ENCODE measurements at places on chromosomes 5 and 9.

- DNase-seq: peak; percentile 29
Observed at GRCh38 chr5:20113031-20113715, 125.2 kb upstream of the CDH18 start.

- no peak for DNase-seq
Observed at GRCh38 chr9:9921805-9922204, 691.0 kb downstream of the PTPRD start.

DNA sequence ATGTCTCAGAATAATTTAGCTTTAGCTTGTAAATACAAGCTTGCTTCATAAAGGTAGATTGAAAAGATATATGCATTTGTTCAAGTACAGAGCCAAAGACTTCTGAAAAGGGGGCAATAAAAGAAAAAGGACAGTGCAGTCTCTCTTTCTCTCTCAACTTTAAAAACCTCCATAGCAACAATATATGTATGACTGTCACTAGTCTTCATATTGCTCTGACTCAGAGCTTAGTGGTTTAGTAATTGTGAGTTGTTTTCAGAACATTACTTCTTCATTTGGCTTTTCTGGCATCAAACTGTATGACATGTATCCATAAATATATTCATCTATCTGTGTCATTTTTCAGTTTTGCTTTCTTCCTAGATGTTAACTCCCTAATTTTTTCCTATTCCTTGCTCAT, 194.6 kb upstream of the KIF2A start:
- DNase-seq: no peak

- DNase-seq: no peak
Observed at GRCh38 chr9:100377015-100377414, 24.3 kb upstream of the TEX10 start.

DNA sequence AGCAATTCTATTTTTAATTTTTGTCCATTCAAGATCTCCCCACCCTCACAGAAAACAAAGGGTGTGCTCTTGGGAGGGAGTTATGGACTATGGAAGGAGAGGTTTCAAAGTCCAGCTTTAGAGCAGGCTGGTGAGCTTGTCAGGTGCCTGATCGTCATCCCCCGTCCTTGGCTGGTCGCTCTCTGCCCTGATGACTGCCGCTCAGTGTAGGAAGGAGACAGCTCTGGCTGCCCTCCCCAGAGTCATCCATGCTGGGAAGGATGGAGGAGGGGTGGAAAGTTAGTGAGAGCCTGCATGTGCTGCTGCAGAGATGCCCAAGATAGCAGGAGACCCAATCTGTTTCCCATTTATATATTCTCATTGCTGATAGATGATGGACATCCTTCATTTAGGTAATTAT, 96.6 kb downstream of the NLN start:
- DNase-seq: no peak

- DNase-seq: no peak
Observed at GRCh38 chr9:129231022-129231739, 53.1 kb upstream of the IER5L start.

DNA sequence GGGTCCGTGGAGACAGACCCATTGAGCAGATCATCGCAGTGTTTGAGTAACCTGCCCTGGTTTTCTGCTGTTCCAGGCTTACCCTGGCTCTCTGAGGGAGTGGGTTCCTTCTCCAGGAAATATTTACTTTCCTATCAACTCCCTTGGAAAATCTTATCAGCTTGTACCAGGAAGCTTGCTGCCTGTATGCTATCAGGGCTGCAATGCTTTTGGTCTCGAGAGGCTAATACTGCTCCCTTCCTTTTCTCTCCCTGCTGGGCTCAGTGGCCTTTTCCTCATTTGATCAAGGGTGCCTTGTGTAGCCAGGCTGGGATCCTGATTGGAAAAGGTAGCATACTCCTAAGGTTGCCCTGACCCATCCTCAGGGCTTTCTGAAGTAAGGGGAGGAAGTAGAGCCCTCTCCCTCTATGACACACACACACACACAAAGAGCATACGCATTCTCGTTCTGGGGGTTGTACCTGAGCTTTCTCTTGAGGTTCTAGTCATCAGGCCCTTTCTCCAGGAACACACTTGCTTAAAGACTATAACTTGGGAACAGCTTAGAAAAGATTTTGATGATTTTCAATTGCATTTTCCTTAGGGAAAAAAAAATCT, 41.6 kb downstream of the CYSTM1 start:
- no peak for DNase-seq

DNA sequence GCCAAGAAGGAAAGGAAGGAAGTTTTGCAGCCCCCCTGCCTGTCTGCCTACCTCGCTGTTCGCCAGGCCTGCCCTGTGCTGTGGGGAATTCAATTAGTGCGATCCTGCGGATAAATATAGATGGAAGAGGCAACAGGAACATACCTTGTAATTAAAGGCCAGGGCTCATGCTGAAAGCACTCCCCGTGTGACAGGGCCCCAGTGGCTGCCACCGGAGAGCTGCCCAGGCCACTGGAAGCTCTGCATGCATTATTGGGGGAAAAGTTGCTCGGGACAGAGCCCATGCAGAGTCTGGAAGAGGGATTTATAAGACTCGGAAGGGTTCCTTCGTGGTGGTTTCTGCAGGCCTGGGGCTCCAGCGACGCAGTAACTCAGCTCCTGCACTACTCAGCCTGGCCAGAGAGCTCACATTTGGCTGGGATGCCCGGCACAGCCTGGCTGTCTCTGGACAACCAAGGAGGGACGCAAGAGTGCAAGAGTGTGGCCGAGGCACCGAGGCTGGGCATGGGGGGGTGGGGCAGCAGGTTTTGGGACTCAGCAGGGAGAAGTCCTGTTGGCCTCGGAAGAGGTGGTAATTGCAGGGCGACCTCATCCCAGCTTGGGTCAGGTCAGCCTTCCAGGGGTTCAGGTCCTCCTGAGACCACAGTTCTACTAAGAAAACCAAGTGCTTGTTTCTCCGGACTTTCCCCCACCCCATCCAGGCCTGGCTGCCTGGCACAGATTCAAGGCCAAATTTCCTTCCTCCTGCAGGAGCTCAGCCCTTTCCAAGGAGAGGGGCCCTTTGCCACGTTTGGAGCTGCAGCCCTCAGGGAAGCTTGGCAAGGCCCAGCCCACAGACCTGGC, 68.1 kb upstream of the GGTA1 start:
- DNase-seq: no peak

- no peak for DNase-seq
Observed at GRCh38 chr5:96726802-96727201, 64.6 kb downstream of the CAST start.

- no peak for DNase-seq
Observed at GRCh38 chr5:79284846-79285245, 48.9 kb downstream of the JMY start.

DNA sequence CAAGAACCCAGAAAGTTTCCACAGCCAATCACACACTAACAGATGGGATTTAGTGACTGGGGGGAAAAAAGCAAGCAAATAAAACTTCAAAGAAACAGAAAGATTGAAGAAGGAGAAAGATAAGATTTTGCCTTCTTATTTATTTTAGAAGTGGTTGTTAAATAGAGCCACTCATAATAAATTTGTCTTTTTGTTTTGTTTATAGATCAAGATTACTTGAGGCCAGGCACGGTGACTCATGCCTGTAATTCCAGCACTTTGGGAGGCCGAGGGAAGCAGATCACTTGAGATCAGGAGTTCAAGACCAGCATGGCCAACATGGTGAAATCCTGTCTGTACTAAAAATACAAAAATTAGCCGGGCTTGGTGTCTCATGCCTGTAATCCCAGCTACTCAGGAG, 94.9 kb upstream of the RANBP3L start:
- DNase-seq: no peak

DNA sequence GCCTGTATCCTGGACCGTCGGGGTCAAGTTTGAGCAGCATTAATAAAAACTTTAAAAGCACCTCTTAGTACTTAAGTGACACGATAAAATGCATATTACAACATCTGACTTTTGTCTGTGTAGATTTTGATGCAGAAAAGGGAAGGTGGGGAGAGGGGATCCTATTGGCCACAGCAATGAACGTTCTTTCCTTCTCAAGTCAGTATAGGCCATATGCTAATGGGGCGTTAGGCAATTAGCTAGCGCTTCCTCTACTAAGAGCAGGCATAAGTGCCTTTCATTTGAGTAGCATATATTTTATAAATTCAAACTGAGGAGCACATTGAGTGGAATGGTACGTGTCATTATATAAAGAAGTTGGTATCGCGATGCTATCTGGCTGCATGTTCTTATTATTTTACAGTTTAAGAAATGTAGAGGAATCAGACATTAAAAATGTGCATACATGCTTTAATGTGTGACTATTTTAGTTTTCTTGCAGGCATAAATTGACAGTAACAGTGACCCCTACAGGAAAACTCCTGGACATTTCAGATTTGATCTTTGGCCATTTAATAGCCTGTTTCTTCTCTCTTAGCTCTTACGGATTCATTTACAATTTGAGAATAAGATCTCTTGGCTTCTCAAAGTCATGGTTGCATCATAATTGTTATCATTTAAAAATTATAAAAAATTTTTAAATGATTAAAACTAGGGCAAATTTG, 1.1 kb upstream of the GNA14 start:
- DNase-seq: no peak

DNA sequence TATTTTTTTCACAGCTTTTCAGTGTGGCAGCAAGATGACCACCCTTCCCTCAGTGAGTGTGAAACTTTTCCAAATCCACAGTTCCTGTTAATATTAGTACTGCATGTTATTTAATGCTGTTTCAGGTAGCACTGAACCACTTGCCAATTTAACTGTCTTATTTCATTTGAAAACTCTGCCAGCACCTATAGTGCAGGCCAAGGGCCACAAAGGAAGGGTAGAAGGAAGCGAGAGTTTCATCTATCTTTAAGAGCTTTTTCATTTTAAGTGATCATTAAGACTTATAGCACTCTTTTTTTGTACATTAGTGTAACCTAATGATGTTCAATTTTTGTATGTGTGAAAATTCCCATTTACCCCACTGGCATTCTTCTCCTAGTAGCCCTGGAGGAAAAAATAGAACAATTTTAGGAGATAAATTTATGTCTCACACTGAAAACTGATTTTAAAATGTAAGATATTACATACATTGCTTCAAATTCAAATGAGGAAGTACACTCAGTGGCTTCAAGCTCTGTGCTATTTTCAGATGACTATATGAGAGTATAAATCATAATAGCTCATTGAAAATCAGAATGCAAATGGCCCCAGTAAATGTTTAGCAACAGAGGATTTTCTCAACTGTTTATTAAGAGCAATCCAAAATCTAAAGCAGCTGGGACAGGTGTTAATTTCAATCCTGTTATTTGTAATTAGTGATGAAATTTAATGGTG, 820.5 kb downstream of the PTPRD start:
- DNase-seq: no peak

DNA sequence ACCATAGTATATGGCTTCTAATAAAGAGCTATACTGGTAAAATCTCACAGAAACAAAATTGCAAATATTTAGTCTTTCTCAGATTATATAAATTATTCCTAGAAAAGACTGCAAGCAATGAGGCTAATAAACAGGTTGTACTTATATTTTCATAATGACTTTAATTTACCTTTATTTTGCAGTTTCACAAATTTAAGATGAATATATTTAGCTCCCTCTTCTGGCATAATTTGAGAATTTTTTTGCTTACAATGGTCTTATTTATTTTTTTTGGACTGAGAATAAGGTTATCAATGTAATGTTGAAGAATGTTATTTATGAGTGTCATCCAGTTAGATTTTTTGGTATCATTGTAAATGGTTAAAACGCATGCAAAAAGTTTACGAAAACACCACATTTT, 56.7 kb downstream of the PIK3R1 start:
- DNase-seq: no peak

- DNase-seq: no peak
Observed at GRCh38 chr9:20658677-20659473, 25.2 kb upstream of the FOCAD start.

GRCh38 chr9:33103501-33104281, 27.2 kb upstream of the SMU1 start:
- no peak for DNase-seq

- no peak for DNase-seq
Observed at GRCh38 chr9:96508227-96508940, 58.4 kb downstream of the HABP4 start.

GRCh38 chr9:7794196-7794595, 5.4 kb downstream of the DMAC1 start:
- DNase-seq: no peak

DNA sequence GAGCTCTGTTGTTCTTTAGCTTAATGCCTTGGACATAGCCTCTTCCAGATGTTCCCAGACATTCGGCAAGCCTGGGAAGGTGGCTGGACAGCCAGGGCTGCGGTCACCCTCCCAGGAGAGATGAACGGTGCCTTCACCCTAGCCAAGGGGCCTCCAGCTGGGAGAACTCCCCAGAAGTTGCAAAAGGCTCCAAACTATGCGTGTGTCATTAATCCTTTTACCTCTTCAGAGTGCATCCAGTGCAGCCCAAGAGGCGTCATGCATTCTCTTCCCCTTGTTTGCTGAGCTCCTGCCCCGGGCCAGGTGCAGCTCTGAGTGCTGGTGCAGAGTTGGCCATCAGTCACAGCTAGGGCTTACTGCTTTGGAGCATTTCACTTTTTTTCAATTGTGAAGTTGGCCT, 22.8 kb downstream of the HMCN2 start:
- no peak for DNase-seq

DNA sequence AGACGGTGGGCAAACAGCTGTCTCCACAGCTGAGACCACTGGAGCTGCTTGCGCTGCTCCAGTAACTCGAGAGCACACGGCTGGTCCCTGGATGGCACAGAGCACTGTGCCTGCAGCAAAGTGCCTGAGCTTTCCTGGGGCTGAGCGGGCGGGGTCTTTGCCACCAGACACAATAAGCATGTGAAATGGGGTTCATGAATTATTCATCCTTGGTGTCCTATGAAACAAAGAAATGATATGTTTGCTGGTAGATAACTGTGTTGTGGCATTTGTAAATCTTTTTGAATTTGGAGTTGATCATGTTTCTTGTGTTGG, 151.7 kb upstream of the MPDZ start:
- DNase-seq: no peak

DNA sequence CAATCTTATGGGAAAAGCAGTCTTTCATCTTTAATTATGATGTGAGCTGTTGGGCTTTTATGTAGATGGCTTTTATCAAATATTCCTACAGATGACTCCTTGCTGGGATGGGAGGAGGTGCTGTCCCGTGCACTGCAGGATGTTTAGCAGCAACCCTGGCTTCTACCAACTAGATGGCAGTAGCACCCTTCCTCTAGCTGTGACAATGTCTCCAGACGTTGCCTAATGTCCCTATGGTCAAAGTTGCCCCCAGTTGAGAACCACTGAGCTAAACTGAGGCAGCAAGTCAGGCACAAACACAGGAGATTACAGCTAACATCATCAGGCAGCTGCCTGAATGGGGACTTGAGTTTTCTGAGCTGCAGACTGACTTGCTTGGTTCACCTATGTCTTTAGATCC, 401.9 kb upstream of the PDE4D start:
- peak; percentile 3 for DNase-seq

DNA sequence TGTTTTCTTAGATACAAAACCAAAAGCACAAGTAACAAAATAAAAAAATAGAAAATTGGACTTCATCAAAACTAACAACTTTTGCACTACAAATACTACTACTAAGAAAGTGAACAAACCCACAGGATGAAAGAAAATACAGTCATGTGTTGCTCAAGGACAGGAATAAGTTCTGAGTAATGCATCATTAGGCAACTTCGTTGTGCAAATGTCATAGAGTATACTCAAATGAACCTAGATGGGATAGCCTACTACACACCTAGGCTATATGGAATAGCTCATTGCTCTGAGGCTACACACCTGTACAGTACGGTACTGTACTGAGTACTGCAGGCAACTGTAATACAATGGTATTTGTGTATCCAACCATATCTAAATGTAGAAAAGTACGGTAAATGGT, 88.3 kb downstream of the RAPGEF1 start:
- no peak for DNase-seq

Measured in astrocyte of the cerebellum (primary cell).